Stimulated activated CD8-positive, alpha-beta memory T cell treated with anti-CD3 and anti-CD28 coated beads, Interleukin-2, amount 100 ng/mL, for 1 hour (primary cell): ENCODE measurements at places on chromosomes 1 and 21.

GRCh38 chr1:95534985-95535384, 301.0 kb downstream of the RWDD3 start:
- DNase-seq: no peak

DNA sequence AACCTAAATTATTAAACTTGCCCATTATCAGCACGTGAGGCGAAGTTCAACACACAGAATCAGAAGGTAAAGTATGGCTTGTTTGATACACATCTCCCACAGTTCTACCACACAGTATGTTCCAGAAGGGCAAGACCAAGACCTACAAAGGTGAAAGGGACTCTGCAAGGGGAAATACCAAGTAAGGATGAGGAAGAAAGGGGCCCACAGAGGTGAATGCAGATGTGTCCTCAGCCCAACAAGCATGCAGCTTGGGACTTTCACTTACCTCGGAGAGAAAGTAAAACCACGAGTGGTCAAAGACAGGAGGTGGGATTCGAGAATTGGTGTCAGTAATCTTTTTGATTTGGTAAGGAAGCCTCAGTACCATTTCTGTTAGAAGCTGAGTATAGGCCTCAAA, 85.8 kb downstream of the UBR4 start:
- DNase-seq: no peak

GRCh38 chr21:31042080-31042464, 3.8 kb upstream of the KRTAP19-8 start:
- DNase-seq: no peak

GRCh38 chr1:33330361-33330890, 9.5 kb upstream of the A3GALT2 start:
- no peak for DNase-seq

GRCh38 chr1:60149251-60149650, 75.7 kb upstream of the C1orf87 start:
- DNase-seq: no peak

- no peak for DNase-seq
Measured at GRCh38 chr21:28959367-28960099, 33.1 kb downstream of the LTN1 start.

DNA sequence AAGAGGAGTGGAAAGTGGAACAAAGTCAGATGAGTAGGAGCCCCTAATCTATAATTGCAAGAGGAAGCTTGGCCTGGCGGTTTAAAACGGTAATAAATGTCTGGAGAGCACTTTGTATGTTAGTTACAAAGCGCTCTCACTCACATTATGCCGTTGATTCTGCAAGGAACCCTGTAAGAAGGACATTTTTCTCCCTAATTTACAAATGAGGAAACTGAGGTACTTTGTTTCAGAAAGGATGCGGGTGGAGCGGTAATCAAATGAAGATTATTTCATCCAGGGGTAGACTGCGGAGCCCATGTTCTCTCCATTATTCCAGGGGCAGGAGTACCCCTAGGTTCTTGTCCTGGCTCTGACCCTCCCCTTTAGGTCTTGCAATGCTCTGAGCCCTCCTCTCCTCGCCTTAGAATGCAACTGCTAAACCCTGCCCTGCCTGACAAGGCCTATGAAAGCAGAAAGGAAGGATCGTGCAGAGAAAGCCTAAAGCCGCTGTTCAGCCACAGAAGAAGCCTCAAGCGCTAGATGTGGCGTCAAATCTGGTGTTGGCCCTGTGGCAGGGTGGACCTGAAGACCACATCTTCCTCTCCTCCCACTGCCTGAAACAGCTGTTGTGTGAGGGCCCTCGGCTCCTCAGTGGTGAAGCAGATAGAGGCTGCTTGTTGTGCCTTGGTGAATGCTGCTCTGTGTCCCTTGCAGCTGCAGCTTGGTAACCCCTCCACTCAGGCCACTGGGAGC, 588 bp upstream of the PACC1 start:
- DNase-seq: no peak

DNA sequence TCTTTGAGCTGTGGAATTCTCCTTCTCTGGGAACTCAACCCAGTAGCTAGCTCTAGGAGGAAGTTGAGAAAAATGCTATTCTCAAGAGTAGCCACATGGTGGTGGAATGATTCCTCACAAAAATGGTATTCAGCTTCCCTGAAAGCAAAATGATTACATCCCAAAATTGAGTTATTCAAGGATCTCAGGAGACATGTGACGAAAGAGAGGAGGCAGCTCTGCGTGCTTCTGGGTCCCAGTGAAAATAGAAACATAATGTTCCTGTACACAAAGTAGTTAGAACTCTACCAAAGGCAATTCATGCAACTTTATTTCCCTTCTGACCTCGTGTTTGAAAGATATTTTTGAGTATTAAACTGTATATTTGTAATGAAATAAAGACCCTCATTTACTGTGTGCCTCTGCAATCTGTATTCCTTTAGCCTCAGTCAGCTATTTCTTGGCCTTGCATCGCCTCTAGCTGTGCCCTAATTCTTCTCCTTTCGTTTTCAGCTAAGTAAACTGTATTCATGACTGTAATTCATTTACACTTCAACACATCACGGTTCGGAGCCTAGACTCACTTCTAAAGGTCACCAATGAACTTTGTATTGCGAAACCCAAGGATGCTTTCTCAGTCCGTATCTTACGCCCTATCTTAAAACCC, 167.3 kb downstream of the FASLG start:
- no peak for DNase-seq
